Left renal cortex interstitium (tissue), 4 donors: ENCODE measurements at places on chromosomes 1 and 21.

DNA sequence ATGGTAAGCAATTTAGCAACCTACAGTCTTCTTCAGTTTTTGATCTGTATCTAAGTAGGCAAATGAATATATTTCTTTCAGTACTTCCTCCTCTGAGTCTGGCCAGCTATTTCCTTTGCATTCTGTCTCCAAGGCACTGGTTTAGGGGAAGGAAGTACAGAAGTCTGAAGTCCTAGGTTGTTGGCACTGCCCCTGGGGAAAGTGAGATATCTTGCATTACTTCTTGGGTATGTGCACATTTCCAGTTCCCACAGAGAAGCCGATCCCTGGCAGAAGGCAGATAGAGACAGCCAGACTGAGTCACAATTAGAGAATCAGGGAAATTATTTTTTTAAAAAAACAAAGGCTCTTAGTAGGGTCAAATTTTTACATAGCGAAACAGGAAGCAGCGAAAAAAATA is 98.8 kb downstream of the RASAL2 start:
- DNase-seq: no peak

DNA sequence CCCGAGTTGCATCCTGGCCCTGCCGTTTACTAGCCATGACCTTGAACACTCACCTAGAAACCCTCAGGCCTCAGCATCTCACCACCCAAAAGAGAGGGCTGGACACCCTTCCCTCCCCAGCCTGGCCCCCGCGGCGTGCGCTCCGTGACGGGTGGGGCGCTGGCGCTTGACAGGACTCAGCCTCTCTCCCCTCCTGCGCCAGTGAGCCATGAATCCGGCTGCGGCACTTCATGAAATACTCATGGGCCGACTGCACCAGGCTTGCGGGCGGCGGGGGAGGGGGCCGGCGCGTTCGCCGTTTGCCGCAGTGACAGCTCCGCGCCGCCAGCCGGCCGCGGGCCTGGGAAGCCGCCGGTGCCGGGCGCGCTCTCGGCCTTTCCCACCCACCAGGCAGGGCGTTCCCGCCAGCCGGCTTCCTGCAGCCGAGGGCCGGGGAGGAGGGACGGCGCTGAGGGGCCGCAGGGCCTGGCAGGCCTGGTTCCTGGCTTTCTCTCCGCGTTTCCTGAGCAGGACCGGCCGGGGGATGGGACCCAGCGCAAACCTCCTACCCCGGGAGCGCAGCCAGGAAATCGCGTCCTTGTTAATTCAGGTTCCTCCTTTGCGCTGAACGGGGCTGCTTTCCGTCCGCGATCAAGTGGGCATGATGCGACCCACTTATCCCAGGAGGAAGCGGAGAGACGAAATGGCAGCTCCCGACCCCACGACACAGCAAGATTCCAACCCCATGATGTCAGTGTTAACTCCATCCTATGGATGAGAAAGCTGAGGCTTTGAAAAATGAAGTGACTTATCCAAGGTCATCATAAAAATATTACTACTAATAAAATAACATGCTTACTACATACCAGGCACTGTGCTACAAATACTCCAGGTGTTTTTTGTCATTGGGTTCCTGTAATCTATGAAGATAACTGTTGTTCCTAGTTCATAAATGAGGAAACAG is 9.1 kb upstream of the LUZP1 start:
- peak; percentile 54 for DNase-seq

DNA sequence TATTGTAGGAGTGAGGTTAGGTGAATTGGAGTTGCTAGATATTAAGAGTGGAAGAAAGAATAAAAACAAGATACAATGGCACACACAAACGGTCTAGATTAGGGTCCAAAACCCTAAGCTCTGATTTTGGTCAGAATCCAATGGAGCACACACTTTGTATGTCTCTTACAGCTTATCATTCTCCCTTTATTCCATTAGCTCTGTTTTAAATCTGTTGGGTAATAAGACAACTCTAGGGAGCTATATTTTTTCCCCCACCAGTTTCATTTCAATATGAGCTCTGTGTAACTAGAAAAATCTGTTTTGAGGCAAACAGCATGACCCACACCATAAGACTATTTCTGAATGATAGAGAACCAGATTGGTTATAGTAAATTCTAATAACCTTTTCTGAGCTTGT is 465.6 kb downstream of the ADGRL2 start:
- no peak for DNase-seq

DNA sequence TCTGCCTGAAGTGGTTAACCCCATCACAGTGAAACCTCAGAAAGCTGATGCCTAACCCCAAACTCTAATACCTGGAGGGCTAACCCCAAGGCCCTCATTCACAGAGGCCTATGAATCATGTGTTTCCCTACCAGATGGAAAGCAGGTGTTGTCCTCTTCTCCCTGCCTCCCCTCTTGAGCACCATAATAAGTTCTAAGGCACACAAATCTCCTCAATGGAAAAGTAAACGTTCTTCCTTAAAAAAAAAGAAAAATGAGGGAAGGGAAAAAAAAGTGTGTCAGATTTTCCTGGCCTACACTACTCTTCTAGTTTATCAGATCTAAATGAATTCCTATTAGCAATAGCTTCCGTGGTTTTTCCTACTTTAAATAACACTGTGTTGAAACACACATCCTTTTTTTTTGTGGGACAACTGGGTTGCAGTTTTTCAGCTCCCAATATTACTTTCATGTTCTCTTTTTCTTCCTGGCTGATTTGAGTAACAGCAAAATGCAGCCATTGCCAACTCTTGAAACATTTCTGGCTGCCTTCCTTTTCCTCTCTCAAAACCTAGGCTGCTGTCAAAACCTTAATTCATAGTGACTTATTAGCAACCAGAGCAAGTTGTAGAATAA is 43.2 kb downstream of the SLC44A3 start:
- DNase-seq: no peak

GRCh38 chr21:15309721-15310120 is 244.9 kb upstream of the NRIP1 start:
- no peak for DNase-seq

- no peak for DNase-seq
Observed at GRCh38 chr1:10479296-10479695, 4.5 kb downstream of the PEX14 start.

GRCh38 chr1:247110627-247111258 is 6.6 kb upstream of the ZNF669 start:
- peak; percentile 18 for DNase-seq

GRCh38 chr1:191483988-191484387 is 674.3 kb upstream of the RGS18 start:
- no peak for DNase-seq

DNA sequence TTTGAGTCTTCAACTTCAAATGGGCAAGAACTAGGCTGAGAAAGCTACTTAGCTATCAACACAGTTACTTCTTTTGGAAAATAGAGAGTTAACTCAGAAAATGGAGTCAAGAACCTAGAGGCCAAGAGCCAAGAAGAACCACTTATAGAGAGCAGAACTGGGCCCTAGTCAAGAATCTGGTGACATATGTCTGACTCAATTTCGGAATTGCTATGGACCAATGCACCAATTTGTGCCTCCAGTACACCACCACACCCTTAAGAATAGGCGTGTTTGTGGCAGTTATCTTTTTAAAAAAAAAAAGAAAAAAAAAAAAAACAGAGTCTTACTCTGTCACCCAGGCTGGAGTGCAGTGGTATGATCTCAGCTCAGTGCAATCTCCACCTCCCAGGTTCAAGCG is 7.8 kb downstream of the S100A2 start:
- DNase-seq: no peak

DNA sequence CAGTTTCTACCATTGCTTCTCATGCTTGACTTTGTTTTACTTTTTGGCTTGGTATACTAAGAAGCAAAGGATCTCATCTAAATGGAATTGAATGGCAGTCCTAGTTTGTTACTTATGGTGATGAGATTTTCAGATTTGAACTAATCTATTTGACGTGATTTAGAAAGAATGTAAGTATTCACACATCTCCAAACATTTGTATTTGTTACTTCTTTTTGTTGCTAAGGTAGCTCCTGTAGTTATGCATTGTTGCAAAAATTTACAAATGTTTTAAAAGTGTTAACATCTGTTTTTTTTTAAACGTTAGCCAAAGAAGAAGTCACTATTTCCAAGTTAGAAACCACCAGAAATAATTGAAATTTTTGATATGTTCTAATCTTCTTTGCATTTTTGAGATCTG is 222.5 kb downstream of the RPS6KC1 start:
- DNase-seq: no peak

DNA sequence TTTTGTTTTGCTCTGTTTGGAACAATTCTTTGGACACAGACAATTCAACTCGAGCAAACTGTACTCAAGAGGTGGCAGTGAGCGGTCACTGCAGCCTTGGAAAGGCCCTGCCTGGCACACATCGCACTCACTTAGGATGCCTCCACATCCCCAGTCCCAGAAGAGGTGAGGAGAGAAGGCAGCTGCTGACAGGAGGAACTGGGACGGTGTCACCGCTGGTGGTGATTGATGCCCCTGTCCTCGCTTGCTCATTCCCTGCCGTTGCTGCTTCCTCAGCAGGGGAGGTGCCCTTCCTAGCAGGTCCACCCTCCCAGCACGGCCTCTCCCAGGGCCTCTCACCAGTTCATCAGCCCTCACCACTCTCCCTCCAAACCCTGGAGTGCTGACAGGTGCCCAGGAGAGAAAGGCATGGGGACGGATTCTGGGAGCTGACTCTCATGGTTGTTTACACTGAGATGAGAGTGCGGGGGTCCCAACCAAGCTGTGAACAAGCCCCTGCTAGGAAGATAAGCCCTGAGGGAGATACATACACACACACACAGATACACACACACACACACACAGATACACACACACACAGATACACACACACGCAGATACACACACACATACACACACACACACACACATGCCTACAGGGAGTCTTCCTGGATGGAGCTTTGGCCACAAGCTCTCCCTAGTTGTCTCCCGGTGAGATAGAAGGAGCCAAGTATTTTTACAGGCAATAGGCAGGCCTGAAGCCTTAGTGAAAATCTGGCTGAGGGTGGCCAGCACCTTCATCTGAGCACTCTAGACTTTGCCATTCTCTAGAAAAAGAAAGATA is 101.1 kb downstream of the CDC7 start:
- no peak for DNase-seq

GRCh38 chr1:75502776-75503175 is 108.1 kb downstream of the SLC44A5 start:
- no peak for DNase-seq

DNA sequence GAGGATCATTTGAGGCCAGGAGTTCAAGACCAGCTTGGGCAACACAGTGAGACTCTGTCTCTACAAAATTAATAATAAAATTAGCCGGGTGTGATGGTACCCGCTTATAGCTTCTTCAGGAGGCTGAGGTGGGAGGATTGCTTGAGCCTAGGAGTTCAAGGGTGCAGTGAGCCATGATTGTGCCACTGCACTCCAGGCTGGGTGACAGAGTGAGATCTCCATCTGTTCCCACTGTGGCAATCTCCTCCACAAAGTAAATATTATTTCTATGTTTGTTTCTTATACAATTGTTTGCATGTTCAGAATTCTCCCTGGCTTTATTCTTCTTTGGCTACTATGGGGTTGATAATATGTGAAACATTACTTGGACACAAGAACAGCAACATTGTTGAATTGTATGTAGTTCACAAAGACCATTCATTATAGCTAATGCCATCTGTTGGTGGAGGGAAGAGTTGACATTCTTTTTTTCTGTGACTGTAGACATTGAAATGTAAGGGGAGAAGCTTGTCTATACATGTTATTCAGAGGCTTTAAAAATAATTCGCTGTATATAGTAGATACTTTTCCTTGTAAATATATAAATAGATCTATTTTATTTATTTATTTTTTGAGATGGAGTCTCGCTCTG is 47.8 kb upstream of the SRSF10 start:
- DNase-seq: no peak

- peak; percentile 37 for DNase-seq
Observed at GRCh38 chr21:17454315-17455027, 58.4 kb upstream of the CXADR start.

DNA sequence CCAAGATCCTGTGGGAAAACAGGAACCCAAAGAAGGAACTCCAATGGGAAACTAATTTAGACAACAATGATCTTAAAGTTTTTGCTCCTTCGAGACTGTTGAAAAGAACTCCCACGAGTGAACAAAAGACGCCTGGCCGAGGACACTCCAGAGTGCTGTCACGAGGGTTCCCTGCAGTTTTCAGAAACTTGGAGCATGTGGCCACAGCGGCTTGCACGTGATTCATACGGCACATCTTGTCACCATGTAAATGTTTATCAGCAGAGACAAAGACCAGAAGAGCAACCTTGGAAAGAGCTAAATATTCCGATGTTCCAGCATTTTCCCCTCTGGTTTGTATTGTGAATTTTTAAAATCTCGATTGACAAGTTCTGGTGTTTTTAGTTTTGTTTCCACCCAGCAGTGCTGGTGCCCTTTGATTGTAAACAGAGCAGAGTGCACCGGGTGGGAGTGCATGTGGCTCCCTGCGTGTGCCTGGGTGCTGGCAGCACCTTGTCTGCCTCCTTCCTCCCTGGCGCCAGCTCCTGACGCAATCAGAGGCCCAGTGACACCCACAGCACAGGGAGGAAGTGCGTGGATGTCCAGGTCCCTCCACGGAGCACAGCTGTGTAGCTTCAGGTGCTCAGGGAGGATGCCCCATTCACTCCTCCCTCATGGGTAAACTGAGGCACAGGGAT is 23.0 kb downstream of the LRRC3 start:
- DNase-seq: no peak

DNA sequence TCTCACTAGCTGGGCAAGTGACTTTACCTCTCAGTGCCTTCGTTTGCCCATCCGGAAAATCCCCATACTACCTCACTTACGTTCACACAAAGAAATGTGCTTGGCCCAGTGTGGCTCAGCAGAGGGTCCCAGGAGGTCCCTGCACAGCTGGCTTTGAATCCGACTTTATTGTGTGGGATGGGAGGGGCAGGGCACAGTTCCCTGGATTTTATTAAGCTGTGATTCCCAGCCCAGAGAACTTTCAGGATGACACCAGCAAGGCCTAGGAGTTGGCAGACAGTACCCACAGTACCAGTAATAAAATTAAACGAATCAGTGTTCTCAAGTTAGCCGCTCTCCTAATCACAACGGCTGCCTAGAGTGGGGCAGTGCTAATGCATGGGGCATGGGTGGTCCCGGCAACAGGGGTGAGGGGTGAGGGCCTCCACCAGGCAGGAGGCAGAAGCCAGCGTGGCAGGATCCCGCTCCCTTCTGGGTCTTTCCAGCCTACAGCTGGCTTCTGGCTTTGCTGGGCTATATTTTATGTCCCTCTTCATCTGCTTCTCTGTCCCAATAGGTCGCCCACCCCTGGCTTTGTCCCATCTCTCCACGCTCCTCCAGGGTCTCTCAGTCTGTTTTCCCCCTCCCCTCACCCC is 74.9 kb downstream of the VWA5B1 start:
- no peak for DNase-seq

GRCh38 chr1:166484471-166484870 is 317.7 kb upstream of the FAM78B start:
- no peak for DNase-seq
